ENCODE measurements at places on chromosomes 13 and 19.

DNA sequence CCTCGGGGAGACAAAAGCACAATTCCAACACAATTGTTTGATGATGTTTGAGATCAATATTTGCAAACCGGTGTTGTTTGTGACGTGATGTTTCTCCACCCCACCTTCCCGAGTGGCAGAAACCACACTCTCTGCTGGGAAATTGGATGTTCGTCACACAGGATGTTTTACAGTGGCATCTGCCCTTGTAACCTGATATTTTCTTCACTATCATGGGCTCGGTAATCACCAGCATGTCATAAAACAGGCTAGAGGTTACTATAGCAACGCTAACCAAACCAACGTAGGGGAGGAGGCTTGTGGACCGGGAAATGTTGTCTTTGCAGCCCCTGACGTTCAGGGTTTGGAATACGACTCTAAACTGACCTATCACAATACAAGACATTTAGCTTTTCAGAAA is 454.5 kb downstream of the IRS2 start:
- DNase-seq, result no peak

- no peak for DNase-seq
Measured at GRCh38 chr19:58058467-58058866, 615 bp upstream of the ZNF135 start.

GRCh38 chr19:1025960-1026782 is at the start of gene CNN2:
Gene CNN2 (plus strand): TSS chr19:1026608. CDS start chr19:1026662, 54 bp downstream.
- peak; percentile 92 for DNase-seq

DNA sequence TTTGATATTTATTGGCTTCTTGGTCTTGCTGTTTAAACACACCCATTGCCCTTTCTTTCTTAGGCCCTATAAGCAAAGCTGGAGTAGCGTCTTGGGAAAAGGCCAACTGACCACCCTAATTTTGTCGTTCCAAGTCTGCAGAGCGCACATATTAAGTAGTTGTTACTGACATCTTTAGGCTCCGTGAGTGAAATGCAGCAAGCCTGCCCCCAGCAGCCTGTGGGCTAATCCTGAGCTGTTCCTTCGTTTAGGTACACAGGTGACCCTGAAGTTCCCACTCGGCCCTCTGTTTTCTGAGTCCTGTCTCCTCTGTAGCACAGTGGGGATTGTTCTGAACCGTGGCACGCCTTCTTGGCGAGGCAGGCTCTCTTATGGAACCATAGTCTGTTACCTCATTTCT is 170.5 kb downstream of the STK24 start:
- DNase-seq, result no peak

DNA sequence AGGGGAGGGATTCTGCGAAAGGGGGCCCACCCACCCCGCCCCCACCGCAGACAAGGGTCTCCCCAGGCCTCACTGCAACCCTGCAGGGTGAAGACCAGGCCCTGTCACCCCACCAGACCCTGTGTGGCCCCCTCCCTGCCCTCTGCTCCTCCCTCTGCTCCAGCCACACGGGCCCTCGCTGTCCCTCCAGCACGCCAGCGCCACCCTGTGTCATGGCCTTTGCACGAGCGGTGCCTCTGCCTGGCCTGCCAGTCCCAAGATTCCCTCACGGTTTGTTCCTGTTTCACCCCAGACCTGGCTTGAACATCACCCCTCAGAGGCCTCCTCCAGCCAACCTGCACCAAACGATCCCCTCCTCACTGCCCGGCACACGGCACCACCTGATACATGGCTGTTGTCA is 27.3 kb downstream of the PIP5K1C start:
- no peak for DNase-seq
